Mesothelial cell of epicardium (in vitro differentiated cells): ENCODE measurements at places on chromosomes 6 and 20.

DNA sequence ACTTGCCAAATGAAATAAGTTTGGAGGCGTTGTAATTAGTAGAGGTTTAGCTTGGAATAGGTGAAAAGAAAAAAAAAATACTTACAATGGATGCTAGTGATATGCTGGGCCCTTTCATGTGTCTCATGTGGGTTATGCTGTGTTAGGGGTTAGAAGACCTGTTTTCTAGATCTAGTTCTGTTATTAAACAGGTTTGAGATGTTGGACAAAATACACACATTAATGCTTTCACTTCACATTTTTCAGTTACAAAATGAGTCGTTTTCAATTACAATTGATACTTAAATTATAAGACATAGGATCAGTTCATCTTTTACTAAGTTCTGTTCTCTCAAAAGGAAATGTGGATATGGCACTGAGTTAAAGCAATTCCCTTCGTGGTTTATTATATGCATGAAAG lies 509.8 kb downstream of the EPM2A start:
- H3K27me3 ChIP-seq: peaks cover 8% of the 10 kb centered on the region
- no peak for DNase-seq
- no peak overlapping the region for H3K27ac ChIP-seq
- no peak overlapping the region for H3K4me3 ChIP-seq

DNA sequence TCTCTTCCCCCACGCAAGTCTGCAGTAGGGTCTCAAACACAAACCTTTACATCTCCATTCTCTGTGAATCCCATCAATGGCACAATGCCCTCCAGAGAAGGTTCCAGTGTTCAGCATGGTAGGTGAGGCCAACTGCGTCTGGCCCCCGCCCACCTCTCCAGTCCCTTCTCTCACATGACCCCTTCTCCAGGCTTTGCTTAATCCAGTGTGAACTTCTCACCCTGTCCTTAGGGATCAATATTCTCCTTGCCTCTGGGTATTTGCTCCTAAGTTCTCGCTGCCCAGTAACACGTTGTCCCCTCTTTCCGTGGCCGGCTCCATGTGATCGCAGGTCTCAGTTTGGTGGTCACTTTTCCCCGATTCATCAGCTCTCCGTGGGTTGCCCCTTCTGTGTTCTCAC lies 225.1 kb upstream of the PMEPA1 start:
- H3K27ac ChIP-seq: no peak overlapping the region
- peaks cover 19% of the 10 kb centered on the region for H3K27me3 ChIP-seq
- no peaks in the 10 kb centered on the region for H3K36me3 ChIP-seq
- H3K4me3 ChIP-seq: no peak overlapping the region
- DNase-seq: no peak
- peaks cover 13% of the 10 kb centered on the region for H3K4me1 ChIP-seq

GRCh38 chr20:22352019-22352418 lies 232.4 kb downstream of the FOXA2 start:
- no peak for DNase-seq
- no peaks in the 10 kb centered on the region for H3K36me3 ChIP-seq
- H3K27me3 ChIP-seq: peaks cover 62% of the 10 kb centered on the region
- H3K27ac ChIP-seq: no peak overlapping the region
- peaks cover 2% of the 10 kb centered on the region for H3K4me1 ChIP-seq

GRCh38 chr6:10759884-10760329 lies 12.3 kb downstream of the TMEM14B start:
- H3K27me3 ChIP-seq: no peaks in the 10 kb centered on the region
- H3K4me3 ChIP-seq: no peak overlapping the region
- H3K36me3 ChIP-seq: peaks cover 31% of the 10 kb centered on the region
- peak overlapping the region; percentile 97 for H3K27ac ChIP-seq
- peaks cover 10% of the 10 kb centered on the region for H3K4me1 ChIP-seq
- no peak for DNase-seq

DNA sequence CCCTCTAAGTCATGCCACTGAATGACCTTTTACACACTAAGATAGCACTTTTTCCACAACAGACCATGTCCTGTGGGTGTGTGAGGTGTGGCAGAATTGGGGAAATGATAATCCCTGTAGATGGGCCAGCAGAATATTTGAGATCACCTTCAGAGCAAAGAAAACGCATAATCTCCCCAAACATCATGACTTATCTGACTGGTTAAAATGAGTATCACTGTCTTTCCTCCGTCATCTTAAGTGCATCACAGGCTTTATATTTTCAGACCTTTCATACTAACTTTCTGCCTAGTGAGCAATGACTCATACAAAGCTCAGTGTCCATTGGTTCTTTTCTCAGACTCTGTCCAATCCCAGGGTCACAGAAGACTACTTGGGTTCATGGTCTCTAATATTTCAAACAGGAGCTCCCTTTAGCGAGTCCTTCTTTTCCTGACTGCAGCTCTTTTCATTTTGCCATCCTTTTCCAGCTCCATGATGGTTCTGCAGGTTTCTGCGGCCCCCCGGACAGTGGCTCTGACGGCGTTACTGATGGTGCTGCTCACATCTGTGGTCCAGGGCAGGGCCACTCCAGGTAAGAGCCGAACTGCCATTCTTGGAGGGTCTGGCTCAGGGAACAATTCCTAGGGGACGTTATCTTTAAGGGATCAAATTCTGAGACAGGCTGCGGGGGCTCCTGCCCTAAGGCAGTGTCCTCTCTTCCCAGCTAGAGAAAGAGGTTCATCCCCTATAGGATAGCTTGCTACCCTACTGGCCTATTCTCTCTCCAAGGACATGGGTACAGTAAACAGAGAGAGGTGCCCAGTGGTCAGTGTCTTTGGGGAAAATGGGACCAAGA lies at the start of gene HLA-DPB1:
Gene HLA-DPB1 (plus strand): TSS at position 423 of the 838 bp plus-strand sequence. CDS start 52 bp downstream, at position 475.
- peaks cover 19% of the 10 kb centered on the region for H3K4me1 ChIP-seq
- H3K4me3 ChIP-seq: no peak within 1 kb of the TSS
- no peaks in the 10 kb centered on the region for H3K36me3 ChIP-seq
- no peak within 1 kb of the TSS for H3K27ac ChIP-seq
- peaks cover 20% of the 10 kb centered on the region for H3K27me3 ChIP-seq

GRCh38 chr6:4647414-4648365 lies 128.5 kb upstream of the CDYL start:
- H3K27me3 ChIP-seq: no peaks in the 10 kb centered on the region
- DNase-seq: peak; percentile 83
- peak overlapping the region; percentile 67 for H3K4me3 ChIP-seq
- peak overlapping the region; percentile 44 for H3K27ac ChIP-seq

GRCh38 chr6:37435373-37435772 lies 2.4 kb downstream of the CMTR1 start:
- no peak overlapping the region for H3K4me3 ChIP-seq
- no peaks in the 10 kb centered on the region for H3K27me3 ChIP-seq
- DNase-seq: no peak
- no peak overlapping the region for H3K27ac ChIP-seq
- H3K36me3 ChIP-seq: peaks cover 18% of the 10 kb centered on the region
